ENCODE measurements at places on chromosomes 6 and 20.

DNA sequence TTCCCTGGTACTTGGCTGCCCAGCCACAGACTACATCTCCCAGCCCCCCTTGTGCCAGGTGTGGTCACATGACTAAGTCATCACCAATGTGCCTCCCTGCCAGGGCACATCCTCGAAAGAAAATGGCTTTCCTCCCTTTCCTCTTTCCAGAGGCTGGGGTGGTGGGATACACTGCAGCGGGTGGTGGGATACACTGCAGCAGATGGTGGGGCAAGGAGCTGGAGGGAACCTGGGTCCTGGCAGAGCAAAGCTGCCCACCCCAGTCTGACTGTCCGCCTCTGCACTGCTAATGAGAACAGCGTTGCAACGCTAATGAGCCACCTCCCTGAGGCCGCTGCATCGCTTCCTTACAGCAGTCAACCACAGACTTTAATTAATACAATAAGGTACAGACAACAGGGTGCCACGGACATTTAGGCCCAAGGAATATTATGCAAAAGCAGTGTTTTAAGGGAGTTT is 125.3 kb downstream of the PREX1 start:
- DNase-seq, result no peak

GRCh38 chr6:159693128-159693893 is at the start of gene SOD2:
TSS of gene SOD2 (minus strand) at chr6:159693241. CDS start at chr6:159693167, 74 bp downstream.
- peak; percentile 75 for DNase-seq

- DNase-seq, result no peak
Observed at GRCh38 chr6:158686791-158687381, 37.0 kb downstream of the SYTL3 start.

GRCh38 chr6:28597217-28597835 is 71.6 kb downstream of the GPX5 start:
- DNase-seq, result peak; percentile 10

- DNase-seq, result no peak
Observed at GRCh38 chr6:122853259-122853995, 64.4 kb downstream of the SMPDL3A start.

- no peak for DNase-seq
Observed at GRCh38 chr6:129120856-129121638, 238.1 kb downstream of the LAMA2 start.

DNA sequence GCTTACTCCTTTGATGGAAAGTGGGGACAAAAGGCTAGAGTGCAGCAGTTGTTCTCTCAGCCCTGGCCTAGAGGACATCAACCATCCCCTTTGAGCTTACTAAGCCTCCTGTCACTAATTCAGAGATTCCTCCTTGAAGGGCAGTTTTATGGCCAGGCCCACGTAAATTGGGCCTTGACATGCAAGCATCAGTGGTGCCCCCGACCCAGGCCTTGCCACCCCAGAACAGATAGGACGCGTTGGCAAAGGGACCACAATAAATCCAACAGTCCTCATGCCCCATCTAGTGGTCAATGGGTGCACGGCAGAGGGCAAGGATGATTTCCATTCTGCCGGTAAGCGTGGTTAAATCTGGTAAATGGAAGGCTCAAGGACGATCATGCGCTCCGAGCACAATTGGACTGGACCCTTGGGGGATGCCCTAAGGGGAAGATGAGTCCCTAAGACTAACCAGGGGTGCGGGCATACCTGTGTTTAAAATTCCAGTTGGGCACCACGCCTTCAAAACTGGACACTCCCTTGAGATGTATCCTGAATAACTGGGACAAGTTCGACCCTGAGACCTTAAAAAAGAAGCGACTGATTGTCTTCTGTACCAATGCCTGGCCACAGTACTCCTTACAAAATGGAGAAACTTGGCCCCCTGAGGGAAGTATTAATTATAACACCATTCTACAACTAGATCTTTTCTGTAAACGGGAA is 32.6 kb downstream of the CEP85L start:
- no peak for DNase-seq

- no peak for DNase-seq
Observed at GRCh38 chr20:8406391-8406790, 274.3 kb downstream of the PLCB1 start.

DNA sequence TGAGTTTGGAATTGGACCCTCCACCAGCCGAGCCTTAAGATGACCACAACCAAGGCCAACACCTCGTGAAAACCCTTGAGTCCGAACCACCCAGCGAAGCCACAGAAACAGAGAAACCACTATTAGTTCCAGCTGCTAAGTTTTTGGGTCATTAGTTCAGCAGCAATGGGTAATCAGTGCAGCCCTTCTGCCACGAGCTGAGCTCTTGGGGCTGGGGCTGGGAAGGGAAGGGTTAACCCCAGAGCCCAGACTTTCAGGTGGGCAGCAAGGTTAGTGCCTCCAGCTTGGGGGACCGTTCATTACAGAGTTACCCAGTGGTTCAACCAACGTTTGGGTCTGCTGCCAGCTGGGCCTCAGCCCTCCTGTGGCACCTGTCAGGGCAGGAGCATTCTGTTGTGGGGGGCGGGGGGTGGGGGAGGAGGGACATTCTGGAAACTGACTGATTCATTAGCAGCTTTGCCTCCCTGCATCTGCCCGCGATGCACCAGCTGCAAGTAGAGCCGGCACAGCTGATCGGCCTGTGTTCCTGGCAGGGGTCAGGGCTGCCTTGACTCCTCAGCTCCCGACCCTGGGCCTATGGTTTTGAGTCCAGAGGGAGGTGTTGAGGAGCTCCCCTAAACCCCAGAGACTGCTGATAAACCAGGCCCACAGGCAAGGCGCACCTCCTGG is 52.7 kb downstream of the TGM2 start:
- DNase-seq, result no peak

- DNase-seq, result no peak
Observed at GRCh38 chr6:134152767-134153485, 100.5 kb upstream of the SLC2A12 start.

DNA sequence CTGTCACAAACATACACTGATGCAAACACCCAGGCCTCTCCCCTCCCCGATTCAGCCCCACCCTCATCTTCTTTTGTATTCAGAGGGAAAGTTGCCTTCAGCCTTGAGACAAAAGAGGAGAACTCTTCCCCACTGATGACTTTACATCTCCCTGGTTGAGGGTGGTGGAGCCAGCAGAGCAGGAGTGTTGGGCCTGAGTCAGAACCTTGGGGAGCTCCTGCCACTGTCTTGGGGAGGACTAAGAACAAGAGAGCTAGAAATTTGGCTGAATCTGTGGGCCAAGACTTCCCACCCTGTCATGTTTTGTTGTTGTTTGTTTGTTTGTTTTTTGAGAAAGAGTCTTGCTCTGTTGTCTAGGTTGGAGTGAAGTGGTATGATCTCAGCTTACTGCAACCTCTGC is 89.1 kb downstream of the MDGA1 start:
- no peak for DNase-seq

- no peak for DNase-seq
Observed at GRCh38 chr20:13690943-13691342, 52.2 kb upstream of the TASP1 start.

DNA sequence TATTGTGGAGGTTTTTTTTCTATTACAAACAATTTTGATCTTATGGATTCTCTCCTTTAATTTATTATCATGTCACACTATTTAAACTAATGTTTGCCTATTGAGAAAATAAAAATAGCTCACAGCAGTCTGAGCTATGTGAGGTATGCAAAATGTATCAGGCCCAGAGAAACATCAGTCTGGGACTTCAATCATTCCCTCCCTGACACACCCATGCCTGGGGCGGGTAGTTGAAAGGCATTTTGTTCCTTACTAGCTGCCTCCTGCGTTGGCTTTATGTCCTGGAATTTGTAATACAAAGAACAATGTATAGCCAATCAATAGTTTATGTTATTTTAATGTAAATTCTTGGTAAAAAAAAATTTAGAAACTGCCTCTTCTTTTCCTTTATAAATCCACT is 403.3 kb downstream of the EPM2A start:
- no peak for DNase-seq

Measured in NK-92 treated with Interleukin-12 subunit alpha and Interleukin-12 subunit beta, amount 100 ng/mL, for 24 hours (cell line).